ENCODE measurements at places on chromosomes 7 and 10.

DNA sequence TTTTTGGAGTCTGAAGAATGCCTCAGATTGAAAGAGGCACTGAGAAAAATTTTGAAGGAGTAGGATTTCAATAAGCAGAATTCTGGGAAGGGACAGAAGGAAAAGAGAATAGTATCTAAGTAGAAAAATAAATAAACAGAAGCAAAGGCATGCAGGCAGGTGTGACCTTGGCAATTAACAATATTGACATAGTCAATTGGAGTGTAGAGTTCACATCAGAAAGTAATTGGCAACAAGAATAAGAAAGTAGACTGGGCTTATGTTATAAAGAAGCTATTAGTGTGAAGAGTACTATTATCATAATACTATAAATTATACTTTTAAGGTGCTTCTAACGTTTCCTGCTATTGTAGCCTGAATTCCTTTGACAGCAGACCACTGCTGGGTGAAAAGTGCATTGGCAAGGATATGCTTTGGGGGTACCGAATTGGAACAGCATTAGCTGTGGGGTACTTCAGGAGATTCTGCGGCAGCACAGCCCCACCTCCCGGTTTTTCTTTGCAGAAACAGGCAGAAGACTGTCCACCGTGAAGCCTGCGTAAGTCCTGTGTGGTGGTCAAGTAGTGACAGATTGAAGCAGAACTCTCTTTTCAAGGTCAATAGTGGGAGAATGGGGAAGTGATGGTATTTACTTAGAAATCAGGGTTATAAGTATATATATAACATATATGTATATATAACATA lies 357.0 kb downstream of the THSD7A start:
- no peak for DNase-seq

- no peak for DNase-seq
These were observed 2.1 kb downstream of the SPRN start for GRCh38 chr10:133422223-133422806.

DNA sequence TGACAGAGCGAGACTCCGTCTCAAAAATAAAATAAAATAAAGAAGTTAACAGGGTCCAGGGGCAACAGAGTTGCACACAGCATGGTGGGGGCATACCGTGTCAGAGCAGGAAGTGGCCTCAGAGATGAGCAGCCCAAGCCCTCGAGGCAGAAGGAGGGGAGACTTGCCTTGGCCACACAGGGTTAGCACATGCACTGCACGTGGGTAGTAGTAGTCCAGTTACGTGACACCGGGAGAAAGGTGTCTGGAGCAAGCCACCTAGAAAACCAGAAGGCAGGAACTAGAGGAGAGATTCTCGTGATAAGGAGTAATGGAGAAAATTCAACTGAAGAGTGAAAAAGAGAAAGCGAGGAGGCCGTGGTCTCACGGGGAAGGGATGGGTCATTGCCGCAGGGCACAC lies 9.8 kb upstream of the DENND2A start:
- DNase-seq, result no peak

DNA sequence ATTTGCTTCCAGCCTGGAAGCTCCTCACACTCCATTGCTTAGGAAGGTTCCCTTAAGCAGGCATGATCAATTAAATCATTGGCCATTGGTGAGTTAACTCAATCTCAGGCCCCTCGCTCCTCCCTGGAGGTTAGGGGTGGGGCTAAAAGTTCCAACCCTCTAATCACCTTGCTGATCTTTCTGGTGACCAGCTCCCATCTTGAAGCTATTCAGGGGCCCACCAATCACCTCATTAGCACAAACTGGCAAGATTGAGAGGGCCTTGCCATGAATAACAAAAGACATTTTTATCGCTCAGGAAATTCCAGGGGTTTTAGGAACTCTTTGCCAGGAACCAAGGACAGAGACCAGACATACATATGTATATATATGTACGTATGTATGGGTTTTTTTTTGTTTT lies 58.4 kb downstream of the AGK start:
- DNase-seq, result no peak

- no peak for DNase-seq
These were observed 5.1 kb downstream of the SH2D4B start for GRCh38 chr10:80542652-80543318.
